ENCODE measurements at places on chromosomes 13 and 19.

DNA sequence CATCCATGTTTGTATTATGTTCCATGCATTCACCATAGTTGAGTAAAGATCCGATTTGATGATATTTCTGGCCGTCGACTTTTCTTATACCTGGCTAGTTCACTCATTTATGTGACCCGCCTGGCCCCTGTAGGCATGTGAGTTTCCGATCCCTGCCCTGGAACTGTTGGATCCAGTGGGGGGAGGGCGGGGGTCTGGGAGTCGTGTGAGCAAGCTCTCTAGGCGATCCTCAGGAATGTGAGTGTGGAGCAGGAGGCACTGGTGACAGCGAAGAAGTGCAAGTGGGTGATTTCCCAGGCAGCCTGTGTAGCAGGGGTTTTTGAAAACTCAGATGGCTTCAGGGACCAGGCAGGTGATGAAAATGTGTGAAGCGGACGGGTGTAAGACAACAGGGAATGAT lies 10.6 kb upstream of the PTOV1 start:
- no peak for DNase-seq

- DNase-seq, result peak; percentile 47
Measured at GRCh38 chr13:23899555-23899954, 2.3 kb upstream of the C1QTNF9B start.

GRCh38 chr13:62931853-62932252 lies 1516.2 kb upstream of the PCDH20 start:
- DNase-seq, result no peak

DNA sequence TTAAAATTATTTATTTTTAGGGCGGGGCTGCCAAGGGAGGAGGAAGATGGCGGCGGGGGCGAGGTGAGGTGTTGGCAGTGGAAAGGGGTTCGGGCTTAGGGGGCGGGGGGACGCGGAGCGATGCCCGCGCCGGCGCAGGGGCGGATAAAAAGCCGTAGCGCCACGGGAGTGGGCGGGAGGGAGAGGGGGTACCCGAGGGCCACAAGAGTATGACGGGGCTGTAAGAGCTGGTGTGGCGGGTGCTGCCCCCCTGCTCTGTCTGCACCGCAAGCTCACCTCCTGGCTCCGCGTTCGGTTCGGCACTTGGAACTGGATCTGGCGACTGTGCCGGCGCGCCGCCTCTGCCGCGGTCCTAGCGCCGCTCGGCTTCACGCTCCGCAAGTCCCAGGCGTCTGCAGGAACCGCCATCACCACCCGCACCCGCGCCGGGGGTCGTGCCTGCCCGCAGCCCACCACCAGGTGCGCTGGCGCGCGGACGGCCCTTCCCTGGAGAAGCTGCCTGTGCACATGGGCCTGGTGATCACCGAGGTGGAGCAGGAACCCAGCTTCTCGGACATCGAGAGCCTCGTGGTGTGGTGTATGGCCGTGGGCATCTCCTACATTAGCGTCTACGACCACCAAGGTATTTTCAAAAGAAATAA lies 265.2 kb upstream of the SGCG start:
- no peak for DNase-seq

DNA sequence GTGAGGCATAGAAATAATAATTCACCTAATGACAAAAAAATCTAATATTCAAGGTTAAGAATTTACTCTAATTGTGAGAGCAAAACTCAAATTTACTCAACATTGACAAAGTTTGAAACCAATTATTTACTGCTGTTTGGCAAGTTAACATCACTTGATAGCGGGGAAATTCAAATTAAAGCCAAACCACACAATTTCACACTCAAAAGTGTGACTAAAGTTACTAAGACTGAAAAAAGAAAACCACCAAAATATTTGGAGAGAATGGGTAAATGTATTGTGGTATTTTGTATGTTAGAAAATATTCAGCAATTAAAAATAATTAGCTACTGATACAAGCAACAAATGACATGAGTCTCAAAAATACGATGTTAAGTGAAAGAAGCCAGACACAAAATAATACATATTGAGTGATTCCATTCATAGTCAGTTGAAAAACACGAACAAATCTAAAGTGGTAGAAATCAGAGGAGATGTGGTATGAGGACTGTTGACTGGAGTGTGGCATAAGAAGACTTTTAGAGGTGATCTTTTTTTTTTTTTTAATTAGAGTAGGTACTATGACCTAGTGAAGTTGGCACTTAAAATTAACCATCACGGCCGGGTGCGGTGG lies 541.4 kb upstream of the ATXN8OS start:
- no peak for DNase-seq
